Stimulated activated CD8-positive, alpha-beta memory T cell treated with anti-CD3 and anti-CD28 coated beads, Interleukin-4, amount 100 ng/mL, for 1 hour (primary cell): ENCODE measurements at places on chromosomes 7 and 10.

DNA sequence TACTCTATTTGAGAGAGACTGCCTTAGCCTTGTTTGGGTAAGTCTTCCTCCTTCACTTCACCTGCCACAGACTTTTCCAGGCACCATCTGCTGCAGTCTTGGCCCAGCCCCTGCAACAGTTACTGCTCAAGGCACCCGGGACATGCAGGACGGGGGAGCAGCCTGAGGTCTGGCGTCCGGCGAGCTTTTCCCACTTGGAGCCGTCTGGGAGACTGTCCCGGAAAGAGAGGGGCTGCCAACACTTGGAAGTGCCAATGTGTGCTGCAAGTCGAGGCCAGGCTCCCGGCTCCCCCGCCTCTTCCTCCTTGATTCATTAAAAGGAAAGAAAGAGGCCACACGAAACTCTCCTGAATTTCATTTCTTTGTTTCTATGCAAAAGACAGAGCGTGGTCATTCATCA lies 13.7 kb downstream of the HTRA1 start:
- DNase-seq, result no peak

- no peak for DNase-seq
These were observed 62.5 kb downstream of the MKI67 start for GRCh38 chr10:128063736-128064107.

GRCh38 chr7:78716876-78717275 lies 736.6 kb downstream of the MAGI2 start:
- DNase-seq, result no peak

DNA sequence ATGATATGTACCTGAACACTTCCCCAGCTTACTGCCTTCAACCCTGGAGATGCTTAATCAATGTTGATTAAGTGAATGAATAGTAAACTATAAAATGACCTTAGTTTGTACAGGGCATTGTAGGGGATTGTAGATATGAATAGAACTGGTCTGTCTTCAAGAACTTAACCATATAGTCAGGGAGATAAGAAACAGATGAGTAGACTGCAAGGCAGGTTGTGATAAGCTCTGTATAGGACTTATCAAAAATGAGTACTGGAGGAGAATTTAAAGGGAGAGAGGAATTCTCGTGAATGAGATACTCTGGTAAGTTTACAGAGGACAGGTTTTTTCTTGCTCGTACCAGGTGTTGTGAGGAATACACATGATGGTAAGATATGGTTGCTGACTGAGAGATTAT lies 27.6 kb downstream of the SGPL1 start:
- no peak for DNase-seq

GRCh38 chr7:19747740-19748339 lies 25.6 kb downstream of the TMEM196 start:
- DNase-seq, result no peak

GRCh38 chr7:139544645-139545044 lies 21.2 kb downstream of the CLEC2L start:
- no peak for DNase-seq

- DNase-seq, result no peak
These were observed 212.1 kb upstream of the KCND2 start for GRCh38 chr7:120060875-120061274.

- DNase-seq, result no peak
These were observed 10.2 kb downstream of the CUTC start for GRCh38 chr10:99742254-99742653.

DNA sequence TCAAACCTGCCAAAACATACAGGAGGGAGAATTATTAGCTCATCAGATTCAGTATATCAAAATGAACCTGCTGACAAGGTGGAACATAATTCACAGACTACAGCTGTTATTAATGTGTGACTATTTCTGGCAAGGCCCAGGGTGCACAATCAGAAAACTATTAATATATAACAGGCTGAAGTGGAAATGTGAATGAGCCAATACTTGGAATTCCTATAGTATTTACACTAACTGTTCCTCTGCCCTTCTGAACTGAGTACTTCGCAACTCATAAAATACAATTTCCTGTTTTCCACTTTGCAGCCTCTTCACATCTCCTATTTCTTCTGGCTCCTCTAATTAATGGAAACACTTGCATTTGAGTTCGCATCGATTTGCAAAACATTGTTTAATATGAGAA lies 330.8 kb downstream of the DPP6 start:
- DNase-seq, result no peak

- no peak for DNase-seq
These were observed 4.7 kb upstream of the TRIM8 start for GRCh38 chr10:102639537-102639936.

GRCh38 chr10:33153968-33154327 lies 180.5 kb downstream of the NRP1 start:
- DNase-seq, result no peak
